ENCODE measurements at places on chromosomes 11 and 22.

DNA sequence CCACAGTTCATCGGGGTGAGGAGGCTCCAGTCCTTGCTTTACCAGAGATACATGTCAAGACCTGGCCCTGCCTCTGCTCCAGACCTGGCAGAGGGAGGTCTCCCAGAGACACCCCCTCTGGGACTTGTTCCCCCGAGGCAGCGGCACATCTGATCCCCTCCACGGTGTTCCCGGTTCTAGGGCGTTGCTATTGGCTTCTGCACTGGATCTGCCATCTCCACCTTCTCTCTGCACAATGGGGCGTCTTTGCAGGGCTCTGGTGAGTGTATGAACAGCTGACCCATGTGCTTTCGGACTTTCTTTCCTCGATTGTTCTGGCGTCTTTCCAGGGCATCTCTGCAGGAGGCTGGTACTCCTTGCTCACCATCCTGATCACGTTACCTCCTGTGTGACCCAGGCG, 930.4 kb downstream of the TBC1D22A start:
- no peak for DNase-seq

DNA sequence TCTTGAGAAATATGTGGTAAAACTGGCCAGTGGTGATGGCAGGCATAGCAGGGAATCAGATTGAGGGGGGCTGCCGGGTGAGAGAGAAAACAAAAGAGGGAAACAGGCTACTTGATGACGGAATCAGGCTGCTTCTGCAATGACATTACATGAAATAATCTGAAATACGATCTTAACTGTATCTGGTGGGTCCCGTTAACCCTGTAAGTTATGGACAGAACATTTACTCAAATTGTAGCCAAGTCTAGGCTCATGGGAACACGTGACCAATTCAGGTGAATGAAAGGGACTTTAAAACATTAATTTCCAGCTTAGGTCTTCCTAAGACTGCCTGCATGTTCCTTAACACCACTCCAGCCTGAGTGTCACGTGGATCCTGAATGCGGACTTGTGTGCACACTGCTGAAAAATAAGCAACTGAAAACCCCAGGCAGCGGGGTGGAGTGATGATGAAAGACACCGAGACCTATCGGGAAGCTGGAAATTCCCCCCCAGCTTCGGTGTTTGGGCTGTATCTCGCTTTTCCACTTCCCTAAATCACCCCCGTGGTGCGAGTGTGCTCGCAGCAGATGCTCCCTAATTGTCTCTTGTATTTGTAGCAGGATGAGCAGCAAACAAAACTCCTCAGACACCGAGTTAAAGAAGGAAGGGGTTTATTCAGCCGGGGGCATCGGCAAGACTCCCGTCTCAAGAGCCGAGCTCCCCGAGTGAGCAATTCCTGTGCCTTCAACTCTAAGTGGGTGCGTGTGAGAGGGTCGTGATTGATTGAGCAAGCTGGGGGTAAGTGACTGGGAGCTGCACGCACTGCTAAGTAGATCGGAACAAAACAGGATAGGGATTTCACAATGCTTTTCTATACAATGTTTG, 145.0 kb upstream of the GRK3 start:
- DNase-seq = peak; percentile 77

DNA sequence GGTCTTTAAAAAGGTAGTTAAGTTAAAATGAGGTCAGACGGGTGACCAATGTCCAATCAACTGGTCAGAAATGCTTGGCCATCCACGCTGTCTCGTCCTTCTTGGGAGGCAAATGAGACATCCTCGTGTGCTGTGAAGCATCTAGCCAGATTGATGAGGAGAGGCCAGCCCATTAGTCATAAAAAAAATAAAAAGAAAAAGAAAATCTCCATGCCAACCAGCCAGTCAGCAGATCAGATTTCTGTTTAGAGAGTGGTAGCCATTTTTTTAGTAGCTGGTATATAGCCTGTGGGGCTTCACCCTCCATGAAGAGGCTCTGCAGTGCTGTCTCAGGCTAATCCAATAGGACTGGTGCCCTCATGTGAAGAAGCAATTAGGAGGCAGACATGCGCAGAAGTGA, 343.1 kb upstream of the SYN3 start:
- no peak for DNase-seq

GRCh38 chr11:46674463-46675287, 25.7 kb downstream of the ARHGAP1 start:
- peak; percentile 59 for DNase-seq

- peak; percentile 39 for DNase-seq
Measured at GRCh38 chr11:67120456-67120855, 1.4 kb downstream of the KDM2A start.

DNA sequence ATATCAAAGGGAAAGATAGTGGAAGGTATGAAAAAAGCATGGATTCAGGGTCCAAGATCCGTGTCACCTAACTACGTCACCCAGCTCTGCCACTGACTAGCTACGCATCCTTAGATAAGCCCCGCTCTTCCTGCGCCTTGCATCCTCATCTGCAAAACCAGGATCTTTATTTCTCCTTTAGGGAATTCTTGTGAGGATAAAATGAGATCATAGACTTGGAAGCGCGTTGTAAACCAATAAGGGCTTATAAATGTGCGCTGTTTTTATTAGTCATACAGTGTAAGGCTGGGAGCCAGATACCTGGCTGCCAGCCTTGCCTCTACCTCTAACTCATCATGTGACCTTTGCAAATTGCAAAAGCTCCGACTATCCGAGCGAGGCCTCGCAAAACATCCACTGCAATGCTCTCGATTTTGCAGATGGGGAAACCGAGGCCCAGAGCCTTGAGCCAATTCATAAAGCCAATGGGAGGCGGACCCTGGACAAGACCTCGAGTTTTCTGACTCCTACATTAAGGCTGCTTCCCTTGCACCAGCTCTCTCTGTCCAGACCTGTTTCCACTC, 753 bp downstream of the PRPF19 start:
- DNase-seq = peak; percentile 60

DNA sequence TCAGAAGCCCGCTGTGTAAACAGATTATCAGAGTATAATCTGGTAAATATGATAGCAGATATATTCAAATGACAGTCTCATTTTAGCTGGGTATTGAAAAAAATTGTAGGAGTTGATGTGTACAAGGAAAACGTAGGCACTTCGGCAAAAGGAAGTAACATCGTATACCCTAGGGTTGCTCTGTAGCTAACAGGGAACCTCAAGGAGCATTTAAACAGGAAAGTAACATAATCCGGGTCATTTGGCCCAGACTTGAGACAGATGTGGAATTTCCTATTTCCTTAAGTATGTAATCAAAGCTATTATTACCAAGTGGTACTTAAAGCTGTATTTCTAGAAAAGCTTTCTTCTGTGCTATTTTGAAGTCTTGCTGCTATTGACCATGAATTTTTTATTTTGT, 215.6 kb downstream of the DDX10 start:
- DNase-seq = no peak
